ENCODE measurements at places on chromosomes 6 and 20.

GRCh38 chr6:106053484-106054205, 32.5 kb upstream of the PRDM1 start:
- no peak for DNase-seq

DNA sequence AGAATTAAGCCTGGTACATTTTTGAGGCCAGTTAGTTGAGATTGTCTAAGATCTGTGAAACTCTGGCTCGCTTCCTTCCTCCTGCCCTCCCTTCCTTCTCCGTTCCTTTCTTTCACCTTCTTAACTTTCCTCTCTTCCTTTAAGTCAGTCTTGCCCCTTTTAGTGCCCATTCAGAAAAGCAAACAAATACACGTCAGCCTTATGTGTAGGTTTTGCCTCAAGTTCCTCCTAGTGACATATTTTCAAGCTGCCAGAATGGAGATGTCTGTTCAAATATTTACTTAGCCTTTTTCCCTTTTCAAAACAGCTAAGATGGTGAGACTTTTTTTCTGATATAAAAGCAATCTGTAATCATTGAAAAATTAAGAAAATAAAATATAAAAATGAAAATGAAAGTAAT, 178.4 kb downstream of the FARS2 start:
- DNase-seq: no peak

- DNase-seq: no peak
Observed at GRCh38 chr6:131597446-131597845, 24.4 kb downstream of the ARG1 start.

GRCh38 chr6:106051226-106051625, 34.9 kb upstream of the PRDM1 start:
- DNase-seq: no peak

- no peak for DNase-seq
Observed at GRCh38 chr6:79334674-79335073, 100.2 kb upstream of the HMGN3 start.

DNA sequence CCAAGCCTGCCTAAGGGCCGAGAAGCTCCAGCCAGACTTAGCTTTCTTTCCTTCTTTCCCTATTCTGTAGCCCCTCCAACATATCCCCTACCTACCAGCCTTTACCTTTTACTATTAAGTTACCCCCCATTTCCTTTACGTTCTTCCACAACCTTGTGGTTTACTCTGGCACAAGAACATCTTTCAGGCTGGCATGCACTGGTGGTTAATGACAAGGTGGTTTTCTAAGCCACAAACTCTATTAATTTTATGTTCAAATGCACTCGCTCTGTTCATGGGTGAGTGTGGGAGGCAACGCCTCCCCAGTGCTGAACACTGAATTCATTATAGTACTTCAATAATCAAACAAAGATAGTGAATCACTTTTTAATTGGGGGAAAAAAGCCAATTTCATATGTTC, 64.4 kb downstream of the TRERF1 start:
- no peak for DNase-seq

DNA sequence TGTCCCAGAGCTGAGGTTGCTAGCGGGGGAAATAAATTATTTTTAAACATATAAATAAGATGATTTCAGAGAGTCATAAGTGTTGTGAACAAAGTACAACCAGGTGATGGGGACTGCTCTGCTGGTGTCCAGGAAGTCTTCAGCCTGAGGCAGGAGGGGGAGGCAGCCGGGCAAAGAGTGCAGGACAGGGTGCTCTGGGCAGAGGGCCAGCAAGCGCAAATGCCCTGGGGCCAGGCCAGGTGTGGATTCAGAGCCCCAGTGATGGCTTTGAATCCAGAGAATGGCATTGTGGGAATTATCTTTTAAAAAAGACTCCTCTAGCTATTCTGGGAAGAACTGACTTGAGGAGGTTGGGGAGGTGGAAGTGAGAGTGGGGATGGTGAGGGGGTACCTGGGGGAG, 1.6 kb downstream of the CLPSL1 start:
- no peak for DNase-seq

DNA sequence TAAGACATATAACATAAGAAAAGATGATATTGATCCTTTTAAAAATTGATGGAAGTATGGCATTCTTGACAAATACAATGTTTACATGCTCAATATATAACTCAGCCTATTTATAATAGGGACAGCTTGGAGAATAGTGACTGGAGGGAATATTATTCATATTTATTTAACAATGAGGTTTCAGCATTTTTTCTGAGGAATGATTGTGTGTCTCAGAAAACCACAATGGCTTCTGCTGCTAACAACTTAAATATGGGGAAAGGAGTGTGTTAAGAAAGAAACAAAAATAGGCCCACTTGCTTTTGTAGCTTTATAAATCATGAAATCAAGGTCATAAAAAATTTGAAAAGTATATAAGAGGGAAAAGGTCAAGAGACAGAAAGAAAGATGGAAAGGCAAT, 163.2 kb upstream of the TBX18 start:
- no peak for DNase-seq

DNA sequence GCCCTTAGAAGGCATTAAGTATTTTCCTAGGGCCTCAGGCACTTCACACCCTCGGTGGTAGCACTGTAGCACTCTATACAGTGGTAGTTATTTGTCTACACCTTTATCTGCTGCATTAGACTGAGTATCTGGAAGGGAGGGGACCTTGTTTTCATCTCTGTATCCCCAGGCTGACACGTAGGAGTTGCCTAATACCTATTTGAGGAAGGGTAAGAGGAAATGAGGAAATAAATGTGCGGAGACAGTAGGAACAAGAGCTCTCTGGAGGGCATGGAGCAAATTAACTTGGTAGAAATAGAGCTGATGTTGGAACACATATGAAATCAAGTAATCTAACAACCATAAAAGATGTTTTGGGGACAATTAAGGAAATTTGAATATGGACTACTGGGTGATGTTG, 3.9 kb downstream of the CNPY3 start:
- DNase-seq: no peak

DNA sequence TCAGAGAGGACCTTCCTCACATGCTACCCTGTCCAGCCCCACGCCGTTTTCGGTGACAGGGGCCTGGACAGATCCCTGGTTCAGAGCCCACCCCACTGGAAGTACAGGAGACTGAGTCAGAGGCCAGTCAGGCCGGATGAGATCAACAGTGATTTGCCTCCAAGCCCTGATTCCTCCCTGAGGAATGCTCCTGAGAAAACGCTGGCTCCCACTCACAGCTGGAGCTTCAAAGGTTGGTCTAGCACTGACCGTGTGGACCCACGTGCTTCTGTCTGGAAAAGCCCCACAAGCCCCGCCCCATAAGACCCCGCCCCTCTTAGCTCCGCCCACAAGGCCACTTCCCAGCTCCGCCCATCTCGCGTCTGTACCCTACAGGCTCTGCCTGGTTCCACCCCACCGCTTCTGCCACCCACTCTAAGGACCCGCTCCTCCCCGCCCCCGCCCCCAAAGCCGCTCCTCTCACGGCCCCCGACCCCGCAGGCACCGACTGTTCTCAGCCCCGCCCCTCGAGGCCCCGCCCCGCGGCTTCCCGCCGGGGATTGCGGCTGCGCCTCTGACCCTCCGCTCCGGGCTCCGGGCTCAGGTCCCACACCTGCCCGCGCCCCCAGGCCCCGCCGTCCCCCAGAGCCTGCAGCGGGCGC, 64.9 kb upstream of the BHLHE23 start:
- DNase-seq: no peak

- no peak for DNase-seq
Observed at GRCh38 chr6:3319610-3320200, 61.0 kb downstream of the PSMG4 start.

- no peak for DNase-seq
Observed at GRCh38 chr20:58986286-58986967, 5.4 kb downstream of the NELFCD start.

All from central memory CD8-positive, alpha-beta T cell (primary cell).